CD14-positive monocyte (primary cell): ENCODE measurements at places on chromosomes 1 and 21.

GRCh38 chr1:119805746-119806145 is 5.5 kb downstream of the REG4 start:
- no peak for DNase-seq

- DNase-seq, result peak; percentile 24
These were observed 129.4 kb downstream of the MRPS6 start for GRCh38 chr21:34202553-34203372.

DNA sequence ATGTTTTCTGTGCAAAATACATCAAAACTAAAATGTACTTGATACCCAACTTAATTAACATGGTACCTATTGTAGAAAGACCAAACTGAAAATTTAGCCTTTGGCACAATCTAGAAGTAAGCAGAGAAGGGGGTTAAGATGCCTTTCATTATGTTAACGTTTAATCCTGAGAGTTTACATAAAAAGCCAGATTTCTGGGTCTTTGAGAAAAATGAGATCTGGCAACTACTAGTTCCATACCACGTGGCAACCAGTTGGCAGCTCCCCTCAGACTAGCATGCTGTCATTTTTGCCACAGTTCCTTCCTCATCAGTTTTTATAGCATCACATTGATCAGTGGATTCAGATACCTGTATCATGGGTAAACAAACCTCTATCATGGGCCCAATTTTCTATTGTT is 1.5 kb downstream of the RO60 start:
- DNase-seq, result peak; percentile 10

DNA sequence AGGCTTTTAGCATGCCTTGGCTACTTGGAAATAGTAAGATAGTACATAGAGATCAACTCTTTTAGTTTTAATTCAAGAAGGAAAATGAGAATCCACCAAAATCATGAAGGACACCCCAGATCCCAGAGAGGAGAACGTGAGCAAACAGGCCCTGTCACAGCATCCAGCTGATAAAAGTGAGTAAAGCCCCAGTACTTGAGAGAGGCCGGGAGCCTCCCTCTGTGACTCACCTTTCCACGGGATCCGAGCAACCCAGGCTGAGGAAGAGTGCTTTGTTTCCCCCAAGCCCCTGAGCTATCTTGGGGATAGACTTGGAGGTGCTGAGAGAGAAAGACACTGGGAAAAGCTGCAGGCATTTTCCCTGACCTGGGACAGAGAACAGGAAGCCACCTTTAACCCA is 238.6 kb downstream of the DUSP10 start:
- no peak for DNase-seq

GRCh38 chr1:147496571-147497210 is 44.6 kb upstream of the BCL9 start:
- no peak for DNase-seq

GRCh38 chr1:213303286-213303685 is 252.2 kb downstream of the RPS6KC1 start:
- DNase-seq, result no peak

DNA sequence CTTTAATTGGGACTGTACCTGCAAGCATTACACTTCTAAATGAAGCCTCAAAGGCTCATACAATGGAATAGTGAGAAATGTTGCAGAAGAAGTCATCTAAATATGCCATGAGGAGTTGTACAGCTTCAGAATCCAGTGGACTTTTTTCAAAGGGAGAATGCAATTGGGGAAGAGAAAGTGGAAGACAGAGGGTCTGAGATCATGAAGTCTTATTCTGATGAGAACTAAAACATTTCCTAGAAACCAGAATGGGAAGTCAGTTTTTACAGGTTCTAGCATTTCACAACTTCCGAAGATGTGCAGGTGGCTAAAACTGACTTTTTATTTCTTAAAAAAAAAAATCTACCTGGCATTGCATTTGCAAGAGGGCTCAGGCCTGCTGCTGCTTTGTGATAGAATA is 424.4 kb upstream of the RUNX1 start:
- DNase-seq, result peak; percentile 18

GRCh38 chr1:87961992-87962391 is 633.3 kb downstream of the LMO4 start:
- peak; percentile 21 for DNase-seq

DNA sequence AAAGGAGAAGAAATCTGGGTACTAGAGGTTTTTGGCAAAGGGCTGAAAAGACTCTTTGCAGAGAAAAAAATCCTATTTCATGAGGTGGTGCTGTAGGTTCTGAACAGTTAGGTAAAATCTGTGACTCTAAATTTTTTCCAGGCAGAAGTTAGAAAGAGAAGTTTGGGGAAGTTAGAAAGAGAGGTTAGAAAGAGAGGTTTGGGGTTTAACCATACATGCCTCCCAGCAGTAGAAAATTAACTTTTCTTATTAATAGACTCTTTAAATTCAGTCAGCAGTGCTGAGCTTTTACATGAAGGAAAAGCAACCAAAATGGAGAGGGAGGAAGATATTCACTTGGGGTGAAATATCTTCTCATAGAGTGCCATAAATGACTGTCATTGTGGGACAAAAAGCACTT is 12.2 kb downstream of the AMY1C start:
- no peak for DNase-seq

DNA sequence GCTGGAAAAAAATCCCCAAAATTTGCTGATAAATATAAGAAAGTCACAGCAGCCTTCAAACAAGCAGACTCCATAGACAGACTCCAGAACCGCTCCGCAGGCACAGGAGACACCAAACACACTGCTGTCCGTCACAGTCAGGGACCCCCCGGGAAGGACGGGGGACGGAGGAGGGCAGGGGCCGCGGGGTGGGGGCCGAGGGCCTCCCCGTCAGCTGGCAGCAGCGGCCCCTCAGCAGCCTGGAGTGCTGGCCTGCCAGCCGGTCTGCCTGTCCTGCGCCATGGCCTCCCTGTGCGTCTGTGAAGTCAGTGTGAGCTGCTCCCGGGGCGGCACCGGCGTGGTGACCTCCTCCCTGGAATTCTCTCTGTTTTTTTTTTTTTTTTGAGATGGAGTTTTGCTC is 10.1 kb upstream of the C1orf159 start:
- no peak for DNase-seq

- DNase-seq, result no peak
These were observed 209.8 kb downstream of the TPR start for GRCh38 chr1:186165303-186165702.

GRCh38 chr1:65512383-65512782 is 91.9 kb downstream of the LEPR start:
- no peak for DNase-seq

DNA sequence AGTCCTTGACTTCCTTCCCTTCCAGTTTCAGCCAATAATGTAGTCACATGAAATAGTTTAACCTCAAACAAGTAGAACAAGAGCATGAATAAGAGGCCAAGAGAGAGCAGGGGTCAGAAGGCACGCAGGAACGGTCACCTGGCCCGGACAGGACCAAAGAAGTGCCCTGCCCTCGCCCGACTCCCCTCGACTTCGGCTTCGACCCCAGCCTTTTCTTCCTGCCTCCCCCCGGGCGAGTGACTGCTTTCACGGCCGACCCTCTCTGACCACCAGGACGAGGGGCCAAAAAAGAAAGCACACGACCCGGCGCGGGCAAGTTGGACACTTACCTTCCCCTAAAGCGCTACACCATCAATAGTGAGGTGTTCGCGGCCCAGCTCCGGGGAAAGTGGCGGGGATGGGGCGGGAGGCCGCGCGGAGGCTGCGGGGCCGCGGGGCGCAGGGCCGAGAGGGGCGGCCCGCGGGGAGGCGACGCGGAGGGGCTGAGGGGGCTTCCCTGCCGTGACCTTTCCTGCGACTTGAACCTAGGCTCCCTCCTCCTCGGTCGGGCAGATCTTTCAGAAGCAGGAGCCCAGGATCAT is 519 bp downstream of the RERE start:
- DNase-seq, result peak; percentile 32
